Activated CD4-positive, alpha-beta T cell treated with anti-CD3 and anti-CD28 coated beads, Interleukin-2, amount 10 ng/mL, durations not matched to agents 7 days and 5 days (primary cell): ENCODE measurements at places on chromosomes 5 and 9.

- no peak for DNase-seq
Observed at GRCh38 chr9:76298521-76299144, 95.6 kb downstream of the RFK start.

DNA sequence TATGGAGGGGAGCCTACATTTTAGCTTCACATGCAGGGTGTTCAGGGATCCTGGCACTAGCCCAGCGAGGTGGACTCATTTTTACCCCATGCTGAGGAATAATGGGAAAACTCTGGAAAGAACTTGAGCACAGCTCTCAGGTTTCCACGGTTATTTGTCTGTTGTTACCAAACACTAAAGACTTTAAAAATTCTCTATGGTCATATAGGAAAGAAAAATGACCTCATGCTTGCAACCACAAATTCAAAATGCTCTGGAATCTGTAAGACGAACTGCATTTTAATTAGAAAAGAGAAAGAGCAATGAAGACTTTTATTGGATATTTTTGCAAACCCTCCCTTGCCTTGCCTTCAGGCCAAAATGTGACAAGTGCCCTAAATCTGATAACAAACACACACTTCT, 606.9 kb downstream of the EBF1 start:
- no peak for DNase-seq

- DNase-seq, result peak; percentile 32
Observed at GRCh38 chr9:129141066-129142041, 30.1 kb downstream of the PTPA start.

DNA sequence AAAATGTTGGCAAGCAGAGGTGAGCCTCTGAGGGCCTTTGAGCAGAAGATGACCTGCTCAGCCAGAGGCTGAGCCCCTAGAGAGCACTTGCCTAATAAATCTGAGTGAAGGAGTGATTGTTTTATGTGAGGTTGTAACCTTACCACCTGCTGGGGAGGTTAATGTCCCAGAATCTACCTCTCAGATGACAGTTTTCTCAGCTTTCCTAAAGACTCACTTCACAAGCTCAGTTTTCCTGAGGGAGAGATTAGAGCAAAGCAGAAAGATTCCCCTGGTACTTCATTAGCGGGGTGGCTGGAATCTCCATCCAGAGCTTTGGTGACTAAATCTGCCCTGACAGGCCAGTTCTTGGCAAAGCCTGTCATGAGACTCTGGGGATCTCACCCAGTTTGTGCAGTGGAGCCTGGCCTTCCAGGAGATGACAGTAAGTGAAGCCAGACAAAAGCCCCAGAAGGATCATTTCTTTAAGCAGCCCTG, 48.8 kb upstream of the GALNT10 start:
- DNase-seq, result no peak

DNA sequence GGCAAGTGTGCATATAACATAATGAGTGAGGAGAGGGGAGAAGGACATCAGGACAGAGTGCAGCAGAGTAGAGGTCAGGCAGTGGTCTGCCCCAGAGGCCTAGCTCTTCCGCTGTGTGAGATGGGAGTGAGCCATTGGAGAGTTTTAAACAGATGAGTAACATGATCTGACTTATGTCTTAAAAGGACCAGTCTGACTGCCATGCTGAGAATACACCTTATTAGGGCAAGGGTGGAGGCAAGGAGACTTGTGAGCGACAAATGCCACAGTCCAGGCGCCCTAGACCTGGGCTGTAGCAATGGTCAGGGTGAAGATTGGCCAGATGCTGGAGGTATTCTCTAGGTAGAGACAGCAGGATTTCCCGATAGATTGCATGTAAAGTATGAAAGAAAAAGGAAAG, 83.1 kb downstream of the WWC1 start:
- no peak for DNase-seq

DNA sequence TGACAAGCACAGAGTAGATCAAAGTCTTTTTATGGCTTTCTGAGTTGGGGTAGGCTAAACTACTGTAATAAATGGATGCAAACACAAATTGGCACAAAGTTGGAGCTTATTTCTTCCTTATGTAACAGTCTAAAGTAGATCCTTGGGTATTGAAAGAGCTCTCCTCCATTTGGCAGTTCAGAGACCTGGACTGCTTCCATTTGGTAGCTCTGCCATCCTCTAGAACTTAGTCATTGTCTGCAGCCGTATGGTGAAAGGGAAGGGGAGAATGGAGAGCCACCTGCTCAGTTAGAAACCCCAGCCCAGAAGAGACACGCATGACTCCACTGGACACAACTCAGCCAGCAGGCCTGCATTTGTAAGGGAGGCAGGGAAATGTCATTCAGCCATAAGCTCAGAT, 345.0 kb downstream of the DMAC1 start:
- no peak for DNase-seq

DNA sequence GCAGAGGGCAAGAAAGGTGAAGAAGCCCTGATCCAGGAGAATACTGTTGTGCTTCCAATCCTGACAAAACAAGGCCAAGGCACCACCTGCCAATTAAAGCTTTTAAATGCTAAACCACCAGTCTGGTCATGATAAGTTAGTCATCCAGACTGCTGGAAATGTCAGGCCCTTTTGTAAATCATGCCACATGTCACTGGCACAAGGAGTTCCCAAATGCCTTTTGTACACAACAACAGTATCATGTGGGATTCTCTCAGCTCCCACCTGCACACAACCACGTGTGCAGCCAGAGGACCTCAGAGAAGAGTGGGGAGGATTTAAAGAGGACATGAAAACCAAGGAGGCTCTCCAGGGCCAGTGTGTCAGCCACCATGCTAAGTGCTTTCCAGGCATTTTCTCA, 99.3 kb downstream of the CDK5RAP2 start:
- DNase-seq, result no peak

DNA sequence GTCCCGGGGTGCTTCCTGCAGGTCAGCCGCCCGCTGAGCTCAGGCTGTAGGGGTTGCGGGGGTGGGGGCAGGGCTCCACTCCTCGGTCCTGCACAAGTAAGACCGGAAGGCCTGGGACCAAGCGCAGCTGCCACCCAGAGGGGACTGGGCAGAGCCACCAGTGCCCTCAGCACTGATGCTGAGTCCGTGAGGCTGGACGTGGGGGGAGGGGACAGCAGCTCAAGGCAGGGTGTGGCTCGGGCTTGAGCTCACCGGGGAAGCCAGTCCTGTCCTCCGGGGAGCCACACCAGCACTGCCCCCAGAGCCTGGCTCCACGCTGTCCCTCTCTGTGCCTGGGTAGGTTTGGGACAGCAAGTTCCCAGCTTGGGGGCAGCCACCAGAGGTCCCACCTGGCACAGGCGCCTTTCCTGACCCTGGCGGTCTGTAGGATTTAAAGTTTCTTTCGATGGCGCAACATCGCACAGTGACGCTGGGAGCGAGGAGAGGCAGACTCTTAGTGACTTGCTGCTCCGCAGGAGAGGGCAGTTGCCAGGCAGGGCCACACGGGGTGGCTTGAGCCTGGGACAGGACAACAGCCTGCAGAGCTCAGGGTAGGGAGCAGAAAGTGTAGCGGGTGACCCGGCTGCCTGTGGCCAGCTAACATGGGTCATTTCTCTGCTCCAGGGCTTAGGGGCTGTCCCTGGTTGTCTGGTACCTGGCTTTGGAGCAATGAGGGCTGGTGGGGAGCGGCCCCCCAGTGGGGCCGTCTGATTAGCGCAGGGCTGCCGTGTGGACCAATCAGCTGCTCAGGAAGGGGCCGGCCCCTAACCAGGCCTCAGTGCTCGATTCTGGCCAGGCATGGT, 5.7 kb downstream of the LCN1 start:
- DNase-seq, result no peak

- no peak for DNase-seq
Observed at GRCh38 chr5:58505971-58506640, 14.9 kb downstream of the GAPT start.

DNA sequence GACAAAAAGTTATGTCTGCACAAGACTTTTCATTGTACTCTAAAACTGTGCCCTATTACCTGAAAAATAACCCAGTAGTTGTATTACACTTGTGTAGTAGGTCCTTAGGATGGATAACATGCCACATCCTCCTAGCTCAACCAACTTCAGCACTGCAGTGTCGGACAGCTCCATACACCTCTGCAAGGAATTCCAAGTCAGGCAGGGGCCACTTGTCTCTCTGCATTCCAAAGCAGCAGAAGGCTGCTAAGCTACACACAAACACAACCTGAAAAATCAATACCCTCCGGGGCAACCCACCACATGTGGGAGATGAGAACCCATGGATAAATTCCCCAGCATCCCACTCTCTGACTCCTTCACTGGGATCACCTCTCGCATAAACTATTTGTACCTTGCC, 50.2 kb downstream of the MED10 start:
- peak; percentile 39 for DNase-seq

- no peak for DNase-seq
Observed at GRCh38 chr9:124857533-124858162, 4.1 kb downstream of the RPL35 start.

DNA sequence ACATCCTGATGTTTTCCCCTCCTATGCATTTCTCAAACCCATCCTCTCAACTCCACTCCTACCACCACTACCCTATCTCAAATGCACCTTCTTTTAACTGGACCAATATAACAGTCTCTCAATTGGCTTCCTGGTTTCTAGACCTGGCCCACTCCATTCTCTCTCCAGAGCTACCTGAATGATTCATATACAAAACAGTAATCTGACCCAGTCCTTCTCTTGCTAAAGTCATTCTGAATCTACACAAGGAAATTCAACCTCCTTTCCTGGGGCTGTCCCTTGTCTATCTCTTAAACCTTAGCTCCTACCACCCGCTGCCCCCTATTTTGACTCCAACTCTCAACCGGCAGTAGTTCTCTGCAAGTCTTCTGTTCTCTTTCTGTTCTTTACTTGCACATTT, 97.2 kb downstream of the PCSK1 start:
- no peak for DNase-seq

DNA sequence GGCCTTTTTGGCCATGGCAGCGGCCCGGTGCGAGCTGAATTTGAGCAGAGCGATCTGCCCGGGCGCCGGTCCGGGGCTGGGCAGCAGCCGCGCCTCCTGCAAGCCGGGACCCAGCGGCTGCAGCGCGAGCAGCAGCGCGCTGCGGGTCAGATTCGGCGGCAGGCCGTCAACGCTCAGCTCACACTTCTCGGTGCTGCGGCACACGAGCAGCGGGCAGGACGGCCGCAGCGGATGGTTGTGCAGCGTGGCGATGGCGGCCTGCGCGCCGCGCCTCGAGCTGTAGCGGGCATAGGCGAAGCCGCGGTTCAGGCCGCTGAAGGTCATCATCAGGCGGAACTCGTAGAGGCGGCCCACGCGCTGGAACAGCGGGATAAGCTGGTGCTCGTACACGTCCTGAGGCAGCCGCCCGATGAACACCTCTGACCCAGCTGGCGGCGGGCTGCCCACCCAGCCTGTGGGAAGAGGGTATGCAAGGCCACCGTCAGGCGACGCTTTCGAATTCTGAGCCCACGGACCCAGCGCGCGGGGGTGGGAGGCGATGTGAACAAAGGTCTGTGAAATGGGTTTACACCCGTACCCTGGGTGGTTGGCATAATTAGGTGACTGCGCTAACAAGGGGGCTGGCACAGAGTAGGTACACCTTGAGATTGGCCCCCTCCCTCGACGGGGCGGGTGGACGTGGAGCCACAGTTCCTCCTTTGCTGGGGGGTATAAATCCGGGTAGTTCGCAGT, 755 bp downstream of the DND1 start:
- DNase-seq, result no peak
